Glutamatergic neuron (in vitro differentiated cells): ENCODE measurements at places on chromosomes 2 and 18. TPM values are rescaled to one million over a fixed set of nuclear protein-coding genes. Genes with fewer than 3 reads are reported as not detected.

Gene ARHGEF33
- 1.1 TPM for total RNA-seq

Gene CLEC4F
- 0.66 TPM for total RNA-seq

Gene ARHGAP15
- total RNA-seq = not detected

Gene RGPD8
- total RNA-seq = 29.3 TPM

Gene TIGD1
- total RNA-seq = 12.3 TPM

Gene UPP2
- total RNA-seq = not detected

DNA sequence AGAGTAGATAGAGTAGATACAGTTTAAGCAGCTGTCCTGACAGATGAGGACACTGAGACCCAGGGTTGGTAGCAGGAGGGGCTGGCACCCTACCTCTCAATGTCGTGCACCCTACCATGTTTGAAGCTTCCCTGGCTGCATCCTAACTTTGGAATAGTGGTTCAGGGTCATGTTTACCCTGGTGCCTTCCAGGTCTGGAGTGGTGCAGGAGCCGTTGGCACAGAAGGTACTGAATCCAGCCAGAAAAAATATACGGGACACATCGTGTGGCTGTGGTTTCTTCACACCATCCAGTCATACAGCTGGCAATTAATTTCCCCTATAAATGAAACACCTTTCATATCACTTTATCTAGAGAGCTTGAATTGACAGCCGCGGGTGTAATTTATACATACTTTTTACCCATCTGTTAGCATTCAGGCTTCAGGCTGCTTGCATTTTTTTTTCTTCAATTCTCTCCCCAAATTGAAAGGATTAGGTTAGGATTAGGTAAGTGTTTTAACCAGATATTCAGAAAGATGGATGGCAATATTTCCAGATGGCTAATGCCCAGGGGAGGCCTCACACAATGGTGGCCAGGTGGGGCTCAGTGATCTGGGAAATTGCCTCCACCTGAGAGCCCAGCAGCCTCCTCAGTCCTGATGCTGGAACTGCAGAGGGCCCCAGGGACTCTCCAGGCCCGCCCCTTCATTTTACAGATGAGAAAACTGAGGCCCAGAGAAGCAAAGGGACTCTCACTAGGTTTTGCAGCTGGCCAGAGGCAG, 127.0 kb downstream of the CELF4 start:
- DNase-seq = no peak

DNA sequence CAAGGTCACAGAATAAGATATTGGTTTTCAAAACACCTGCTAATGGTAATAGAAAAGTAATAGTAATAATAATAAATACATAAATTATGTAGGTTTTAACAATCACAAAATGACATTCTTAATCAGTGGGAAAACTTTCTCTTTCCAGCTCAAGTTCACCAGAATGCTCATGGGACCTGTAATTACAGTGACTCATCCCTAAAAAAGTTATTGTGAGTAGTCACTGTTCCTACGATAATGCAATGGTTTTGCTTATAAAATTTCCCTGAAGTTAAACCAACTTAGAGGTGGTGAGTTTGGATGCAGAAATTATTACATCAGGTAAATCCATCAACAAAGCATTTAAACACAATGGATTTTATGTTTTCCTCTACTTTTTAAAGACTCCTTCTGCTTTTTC, 502.3 kb downstream of the PID1 start:
- no peak for DNase-seq

DNA sequence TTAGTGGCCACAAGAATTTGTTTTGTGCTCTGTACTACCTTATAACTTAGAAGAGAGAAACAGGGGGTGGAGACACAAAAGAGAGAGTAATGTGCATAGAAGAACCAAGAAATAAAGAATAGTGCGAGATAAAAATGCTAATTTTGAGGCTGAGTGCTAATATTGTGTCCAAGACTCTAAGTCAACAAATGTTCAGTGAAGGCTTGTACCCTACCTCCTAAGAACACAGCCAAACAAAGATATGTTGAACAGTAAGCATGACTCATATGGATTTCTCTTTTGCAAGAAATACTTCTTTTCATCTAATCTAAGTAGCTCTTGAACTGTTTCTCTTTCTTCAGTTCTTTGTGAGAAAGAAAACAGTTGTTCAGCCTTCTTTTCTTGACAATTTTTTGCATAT, 45.2 kb downstream of the GAREM1 start:
- no peak for DNase-seq
